Activated naive CD4-positive, alpha-beta T cell treated with anti-CD3 and anti-CD28 coated beads, Interleukin-2, amount 10 ng/mL, durations not matched to agents 5 hours and 36 hours (primary cell): ENCODE measurements at places on chromosomes 7 and 10. TPM values are rescaled to one million over a fixed set of nuclear protein-coding genes. Genes with fewer than 3 reads are reported as not detected.

WDR37 gene
- 36.1 TPM for total RNA-seq

TMEM196 gene
- not detected for total RNA-seq

FAM180A gene
- total RNA-seq = not detected

TSPAN13 gene
- 0.13 TPM for total RNA-seq

LIPJ gene
- not detected for total RNA-seq

TMEM140 gene
- total RNA-seq = 19.9 TPM

GPNMB gene
- not detected for total RNA-seq

SFXN2 gene
- 15.6 TPM for total RNA-seq

CFAP46 gene
- not detected for total RNA-seq

MMP21 gene
- not detected for total RNA-seq

SPDYE5 gene
- 0.13 TPM for total RNA-seq

SH3PXD2A gene
- 18.0 TPM for total RNA-seq

RBP3 gene
- not detected for total RNA-seq

PTPRN2 gene
- total RNA-seq = 2.3 TPM

ABHD11 gene
- 12.6 TPM for total RNA-seq

GIMAP7 gene
- 252 TPM for total RNA-seq

ARHGEF35 gene
- 7.7 TPM for total RNA-seq
